ENCODE measurements at places on chromosomes 2 and 18.

GRCh38 chr2:29269095-29269764 lies 154.0 kb downstream of the CLIP4 start:
- DNase-seq, result no peak

GRCh38 chr18:49241852-49242251 lies 218.6 kb downstream of the DYM start:
- DNase-seq, result no peak

DNA sequence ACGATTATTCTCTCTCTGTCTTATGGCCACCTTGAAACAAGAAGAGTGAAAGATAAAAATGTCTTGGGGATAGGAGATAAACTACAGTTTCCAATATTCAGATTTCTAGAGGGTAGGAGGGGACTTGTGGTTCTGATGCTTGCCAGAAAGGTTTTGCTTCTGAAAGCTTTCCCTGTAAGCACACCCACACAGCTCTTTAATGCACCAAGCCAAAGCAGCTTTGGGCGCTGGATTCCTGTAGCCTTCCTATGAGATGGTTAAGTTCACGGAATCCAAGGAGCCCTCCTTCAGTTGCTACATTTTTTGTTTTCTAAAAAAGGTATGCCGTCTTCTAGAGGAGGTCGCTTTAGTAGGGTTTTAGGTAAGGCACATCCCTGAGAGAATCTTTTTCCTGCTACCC lies 4.9 kb downstream of the LRRTM1 start:
- DNase-seq, result no peak

DNA sequence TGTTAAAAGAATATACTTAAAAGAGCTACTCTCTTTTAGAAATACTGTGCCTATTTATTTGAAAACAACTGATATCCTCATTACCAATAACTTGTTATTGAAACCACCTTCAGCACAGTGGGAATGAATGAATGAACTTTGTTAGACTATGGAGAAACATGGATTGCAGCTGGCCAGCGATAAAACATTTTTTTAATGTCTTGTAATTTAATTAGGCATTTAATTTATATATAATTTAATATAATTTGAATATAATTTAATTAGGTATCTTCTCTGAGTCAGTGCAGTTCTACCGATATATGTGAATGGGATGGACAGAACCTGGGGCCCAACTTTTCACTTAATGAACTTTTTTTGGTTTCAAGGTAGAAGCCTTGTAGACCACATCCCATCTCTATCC lies 94.4 kb downstream of the KCTD18 start:
- DNase-seq, result no peak

- DNase-seq, result no peak
These were observed 187.1 kb downstream of the NR4A2 start for GRCh38 chr2:156145469-156145868.

- no peak for DNase-seq
These were observed 24.1 kb downstream of the ACSL3 start for GRCh38 chr2:222884805-222885424.

GRCh38 chr2:47558768-47559684 lies 156.1 kb downstream of the MSH2 start:
- no peak for DNase-seq

- DNase-seq, result no peak
These were observed 43.7 kb downstream of the RHOB start for GRCh38 chr2:20490300-20491181.

- DNase-seq, result no peak
These were observed 667 bp downstream of the REEP1 start for GRCh38 chr2:86336675-86337243.

- no peak for DNase-seq
These were observed 110.4 kb downstream of the EIPR1 start for GRCh38 chr2:3266925-3267867.

DNA sequence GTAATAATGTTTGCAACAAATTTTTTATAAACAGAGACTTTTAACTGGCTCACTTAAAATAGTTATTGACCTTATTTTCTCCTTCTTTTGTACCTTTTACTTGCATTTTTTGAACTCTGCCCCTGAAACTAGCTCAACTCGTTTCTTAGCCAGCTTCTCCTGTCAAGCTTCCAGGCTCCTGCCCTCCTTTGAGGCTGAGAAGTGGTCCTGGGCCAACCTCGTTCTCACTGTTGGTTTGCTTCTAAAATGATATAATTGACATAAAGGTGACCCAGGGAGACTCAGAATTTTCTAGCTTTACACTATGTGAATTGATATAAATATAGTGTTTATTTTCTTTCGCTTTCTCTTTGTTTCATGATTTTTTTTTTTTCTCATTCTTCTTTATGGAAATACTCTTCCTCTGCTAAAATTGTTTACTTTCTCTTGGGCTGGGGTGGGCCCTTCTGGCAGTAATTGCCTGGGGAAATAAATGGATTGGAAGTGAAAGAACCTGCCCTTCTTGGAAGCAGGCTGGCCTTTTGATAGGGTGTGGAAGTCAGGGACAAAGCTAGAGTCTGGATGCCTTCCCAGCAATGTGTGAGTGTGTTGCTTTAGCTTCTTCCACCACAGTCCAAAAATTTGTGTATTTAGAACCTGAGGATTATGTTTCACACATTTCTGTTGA lies 30.7 kb downstream of the GPD2 start:
- DNase-seq, result no peak

DNA sequence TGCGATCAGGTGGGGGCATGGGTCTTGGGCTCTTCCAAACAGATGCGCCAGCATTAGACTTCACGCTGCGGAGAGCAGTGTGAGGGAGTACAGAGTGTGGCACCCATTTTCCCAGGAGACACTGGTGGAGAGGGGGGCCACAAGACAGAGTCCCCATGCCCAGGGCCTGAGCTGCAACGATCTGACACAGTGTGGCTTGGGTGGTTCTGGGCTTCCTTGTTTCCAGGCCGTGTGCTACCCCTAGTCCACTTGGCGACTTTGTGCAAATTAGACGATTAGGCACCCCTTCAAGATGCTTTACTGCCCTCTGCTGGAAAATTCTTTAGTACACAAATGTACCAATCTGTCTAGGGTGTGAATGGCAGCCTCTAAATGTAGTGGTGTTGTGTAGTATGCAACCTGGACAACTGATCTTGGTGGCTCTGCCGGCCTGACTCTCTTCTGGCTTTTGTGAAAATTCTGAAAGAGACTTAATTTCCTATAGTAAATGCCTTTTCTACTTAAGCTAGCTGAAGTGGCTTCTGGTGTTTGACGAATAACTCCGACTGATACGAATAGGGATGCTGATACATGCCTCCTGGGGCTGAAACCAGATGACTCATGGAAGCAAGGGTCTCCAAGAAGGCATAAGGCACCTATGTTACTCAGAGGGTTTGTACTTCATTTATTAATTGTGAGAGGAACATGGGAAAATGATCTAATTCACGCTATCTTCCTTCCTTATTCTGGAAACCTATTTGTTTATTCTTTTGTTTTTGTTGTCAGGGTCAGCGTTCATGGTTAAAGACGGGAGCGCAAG lies 92.3 kb upstream of the SMAD2 start:
- DNase-seq, result peak; percentile 71

DNA sequence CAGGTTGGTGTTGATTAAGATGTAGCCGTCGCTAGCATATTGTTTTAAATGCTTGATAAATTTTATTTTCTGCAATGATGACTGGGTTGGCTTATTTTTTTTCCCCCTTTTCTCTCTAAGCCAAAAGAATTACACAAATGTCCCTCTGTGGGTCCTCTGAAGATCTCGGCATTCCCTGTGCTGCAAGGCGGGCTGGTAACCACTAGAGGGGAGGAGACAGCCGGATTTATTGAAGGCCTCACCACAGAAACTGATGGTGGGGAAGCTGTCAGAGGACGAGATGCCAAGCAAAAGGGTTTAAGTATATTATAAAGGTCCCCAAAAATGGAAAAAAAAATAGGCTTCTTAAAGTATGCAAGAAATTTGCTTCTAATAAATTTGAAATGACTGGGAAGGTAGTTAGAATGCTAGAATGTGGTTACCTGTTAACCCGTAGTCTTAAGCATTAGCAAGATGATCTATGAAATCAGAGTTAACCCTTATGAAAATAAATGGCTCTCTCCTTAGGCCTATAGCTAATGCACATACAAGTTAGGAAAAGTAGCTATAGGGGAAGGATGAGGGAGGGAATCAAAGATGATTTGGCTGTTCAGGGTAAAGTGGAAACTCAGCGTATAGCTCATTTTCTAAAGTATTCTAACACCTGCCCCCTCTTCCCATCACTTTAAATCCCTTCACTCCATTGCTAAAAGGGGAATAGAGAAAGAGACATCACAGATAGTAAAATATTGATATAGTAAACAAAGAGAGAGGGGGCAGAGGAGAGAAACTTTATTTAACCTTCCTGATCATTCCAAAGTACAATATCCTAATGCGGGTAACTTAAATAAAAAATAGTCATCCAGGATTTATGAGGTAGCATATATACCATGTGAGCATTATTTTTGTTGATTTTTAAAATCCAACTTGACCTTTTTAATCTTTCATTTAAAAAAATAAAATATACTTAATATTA lies 894.5 kb upstream of the POU3F3 start:
- DNase-seq, result peak; percentile 50

- DNase-seq, result no peak
These were observed 41.6 kb downstream of the RBBP8 start for GRCh38 chr18:22974707-22975106.

DNA sequence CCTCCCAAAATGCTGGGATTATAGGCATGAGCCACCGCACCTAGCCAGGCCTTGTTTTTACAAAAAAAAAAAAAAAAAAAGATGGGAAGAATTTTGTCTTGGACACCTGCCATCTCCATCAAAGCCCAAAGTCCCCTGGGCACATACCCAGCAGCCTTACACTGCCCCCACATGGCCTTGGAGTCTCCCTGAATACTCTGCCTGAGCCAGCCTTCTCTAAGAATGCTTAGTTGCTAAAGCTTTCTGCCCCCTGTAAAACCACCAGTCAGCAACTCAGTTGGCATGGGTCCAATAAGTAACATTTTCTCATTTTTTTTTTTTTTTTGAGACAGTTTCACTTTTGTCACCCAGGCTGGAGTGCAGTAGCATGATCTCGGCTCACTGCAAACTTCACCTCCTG lies 40.6 kb downstream of the SPC25 start:
- peak; percentile 11 for DNase-seq

GRCh38 chr2:237673130-237674001 lies 46.0 kb downstream of the LRRFIP1 start:
- DNase-seq, result peak; percentile 60

GRCh38 chr2:165450156-165450555 lies 19.3 kb upstream of the CSRNP3 start:
- DNase-seq, result no peak

DNA sequence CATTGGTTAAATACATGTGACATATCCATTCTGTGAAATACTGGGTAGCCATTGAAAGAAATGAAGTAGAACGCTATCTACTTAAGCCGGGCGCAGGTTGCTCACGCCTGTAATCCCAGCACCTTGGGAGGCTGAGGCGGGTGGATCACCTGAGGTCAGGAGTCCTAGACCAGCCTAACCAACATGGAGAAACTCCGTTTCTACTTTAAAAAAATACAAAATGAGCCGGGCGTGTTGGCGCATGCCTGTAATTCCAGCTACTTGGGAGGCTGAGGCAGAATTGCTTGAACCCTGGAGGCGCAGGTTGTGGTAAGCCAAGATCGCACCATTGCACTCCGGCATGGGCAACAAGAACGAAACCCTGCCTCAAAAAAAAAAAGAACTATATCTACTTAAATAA lies 45.7 kb upstream of the ASPRV1 start:
- no peak for DNase-seq

DNA sequence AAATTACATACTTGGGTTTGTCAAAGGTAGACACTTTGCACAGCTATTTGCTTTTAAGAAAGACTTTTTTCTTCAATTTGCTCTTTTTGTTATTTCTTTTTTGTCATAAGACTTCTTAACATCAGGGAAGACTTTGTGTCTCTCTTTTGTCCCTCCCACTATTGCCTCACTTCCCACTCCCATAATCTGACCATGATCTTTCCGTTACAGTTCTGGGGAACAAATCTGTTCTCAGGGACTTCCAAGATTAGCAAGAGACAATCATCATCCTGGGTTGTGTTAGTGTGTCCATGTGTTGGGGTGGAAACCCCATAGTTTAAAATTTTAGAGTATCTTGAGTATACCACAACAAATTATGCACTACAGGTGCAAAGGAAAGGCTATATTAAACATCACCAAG lies 75.3 kb downstream of the REV1 start:
- DNase-seq, result no peak

- DNase-seq, result no peak
These were observed 43.6 kb downstream of the POLE4 start for GRCh38 chr2:75002007-75002406.

DNA sequence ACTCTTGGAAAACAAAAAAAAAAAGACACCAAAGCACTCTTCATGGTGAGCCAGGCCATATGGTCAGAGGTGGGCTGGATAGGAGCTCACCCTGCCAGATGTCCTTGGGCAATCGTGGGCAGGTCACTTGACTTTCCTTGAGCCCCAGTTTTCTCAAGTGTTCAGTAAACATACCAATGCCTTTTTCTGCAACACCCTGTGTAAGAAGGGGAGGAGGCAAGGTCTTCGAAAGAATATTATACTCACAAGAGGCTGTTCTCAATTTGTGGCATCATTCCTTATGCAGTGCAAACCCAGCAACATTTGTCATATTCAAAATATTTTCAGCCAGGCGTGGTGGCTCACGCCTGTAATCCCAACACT lies 22.9 kb upstream of the TMEM87B start:
- no peak for DNase-seq

DNA sequence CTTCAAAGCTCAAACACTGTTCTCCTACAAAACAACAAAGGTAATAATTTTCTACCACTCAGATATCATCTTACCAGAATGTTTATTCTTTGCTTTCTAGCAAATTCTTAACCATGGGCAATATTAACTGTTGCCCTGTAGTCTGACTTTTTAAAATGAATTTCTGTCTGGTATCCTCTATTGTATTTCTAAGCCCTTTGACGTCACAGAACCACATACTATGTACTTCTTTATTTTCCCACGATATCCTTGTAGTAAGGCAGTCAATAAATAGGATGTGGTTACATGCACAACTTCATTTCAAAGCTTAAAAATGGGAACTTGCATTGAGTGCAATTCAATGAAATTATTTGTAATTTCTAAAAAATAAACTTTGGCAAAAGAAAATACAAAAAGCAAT lies 58.7 kb downstream of the THADA start:
- no peak for DNase-seq

DNA sequence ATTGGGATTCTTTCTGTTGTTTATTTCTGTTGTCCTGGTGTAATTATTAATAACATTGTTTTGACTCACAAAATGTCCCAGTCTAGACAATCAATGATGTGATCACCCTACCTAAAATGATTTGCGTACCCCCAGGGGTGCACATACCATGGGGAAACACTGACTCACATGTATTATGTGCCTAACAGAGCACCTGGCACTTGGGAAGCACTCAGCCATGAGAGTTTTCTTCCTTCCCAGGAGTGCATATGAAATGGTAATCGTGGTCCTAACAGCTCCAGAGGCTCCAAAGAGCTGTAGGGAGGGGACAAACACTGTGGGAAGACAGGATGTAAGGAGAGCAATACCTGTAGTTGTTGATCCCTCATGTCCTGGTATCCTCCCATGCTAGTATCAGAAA lies 187.8 kb upstream of the ERBB4 start:
- no peak for DNase-seq

DNA sequence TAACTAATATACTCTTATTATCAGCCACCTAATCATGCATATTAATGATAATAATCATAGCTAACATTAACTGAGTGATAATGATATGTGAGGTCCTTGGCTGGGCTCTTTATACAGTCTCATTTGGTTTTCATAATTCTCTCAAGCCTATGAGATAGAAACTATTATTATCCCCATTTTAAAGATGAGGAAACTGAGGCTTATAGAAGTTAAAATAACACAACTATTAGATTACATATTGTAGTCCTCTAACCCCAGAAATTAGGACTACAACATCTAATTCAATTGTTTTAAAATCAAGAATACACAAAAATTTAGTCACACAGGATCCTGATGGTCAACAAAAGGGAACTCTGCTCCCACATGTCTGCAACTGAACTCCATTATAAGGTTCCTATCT lies 83.6 kb upstream of the ITGB6 start:
- no peak for DNase-seq

All from COLO829 (cell line).